ENCODE measurements at places on chromosomes 2 and 18. TPM values are rescaled to one million over a fixed set of nuclear protein-coding genes. Genes with fewer than 3 reads are reported as not detected.

CD207 gene
- not detected for total RNA-seq

- no peak for DNase-seq
These were observed 12.5 kb downstream of the TTLL4 start for GRCh38 chr2:218722876-218723785.

DUSP2 gene
- 2.3 TPM for total RNA-seq

DNA sequence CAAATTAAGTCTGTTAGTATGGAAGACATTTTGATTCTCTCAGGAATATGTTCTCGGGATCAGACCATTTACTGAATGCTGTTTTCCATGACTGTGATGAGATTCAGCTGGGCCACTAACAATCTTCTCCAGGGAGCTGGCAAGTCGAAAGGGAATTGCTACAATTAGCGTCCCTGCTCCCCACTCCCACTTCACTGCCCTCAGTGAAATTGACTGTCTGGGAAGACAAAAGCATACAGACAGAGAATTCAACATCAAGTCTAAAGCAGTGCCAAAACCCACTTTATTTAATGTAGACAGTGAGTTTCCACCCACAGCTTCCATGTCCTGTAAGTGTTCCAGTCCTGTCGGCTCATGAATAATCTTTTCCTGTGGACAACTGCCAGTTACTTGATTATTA lies 34.0 kb upstream of the COL3A1 start:
- no peak for DNase-seq

- peak; percentile 41 for DNase-seq
These were observed at the start of gene KYNU for GRCh38 chr2:142877216-142877838. TSS of gene KYNU (plus strand) at chr2:142877664. CDS start at chr2:142885368, 7,704 bp downstream.

GRCh38 chr2:158131919-158132566 lies 30.4 kb downstream of the UPP2 start:
- no peak for DNase-seq

- no peak for DNase-seq
These were observed 94.9 kb downstream of the TWIST2 start for GRCh38 chr2:238942726-238943300.

FLACC1 gene
- total RNA-seq = 0.64 TPM

DNA sequence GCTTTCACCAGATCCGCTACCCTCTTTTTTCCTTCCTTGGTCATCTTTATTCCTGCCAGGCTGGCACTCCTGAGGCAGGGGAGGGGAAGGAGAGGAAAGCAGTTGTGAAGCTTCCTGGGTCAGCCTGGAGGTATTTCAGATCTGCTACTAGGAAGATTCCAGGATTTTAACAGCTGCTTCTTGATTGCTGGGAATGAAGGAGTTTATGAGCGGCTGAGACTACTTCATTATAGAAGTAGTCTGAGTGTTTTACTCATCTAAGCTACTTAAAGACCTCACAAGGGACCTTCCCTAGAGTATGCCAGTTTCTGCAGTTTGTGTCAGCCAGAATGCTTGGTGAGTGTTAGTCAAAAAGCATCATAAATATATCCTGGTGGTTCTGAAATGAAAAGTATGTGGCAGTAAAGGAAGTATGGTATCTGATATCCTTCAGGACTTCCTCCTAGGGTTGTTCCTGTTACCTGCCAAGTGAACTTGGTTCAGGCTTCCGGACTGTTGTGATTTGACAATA lies 1.9 kb downstream of the TANC1 start:
- peak; percentile 76 for DNase-seq

GRCh38 chr18:55893948-55894347 lies 306.0 kb upstream of the TCF4 start:
- no peak for DNase-seq

DNA sequence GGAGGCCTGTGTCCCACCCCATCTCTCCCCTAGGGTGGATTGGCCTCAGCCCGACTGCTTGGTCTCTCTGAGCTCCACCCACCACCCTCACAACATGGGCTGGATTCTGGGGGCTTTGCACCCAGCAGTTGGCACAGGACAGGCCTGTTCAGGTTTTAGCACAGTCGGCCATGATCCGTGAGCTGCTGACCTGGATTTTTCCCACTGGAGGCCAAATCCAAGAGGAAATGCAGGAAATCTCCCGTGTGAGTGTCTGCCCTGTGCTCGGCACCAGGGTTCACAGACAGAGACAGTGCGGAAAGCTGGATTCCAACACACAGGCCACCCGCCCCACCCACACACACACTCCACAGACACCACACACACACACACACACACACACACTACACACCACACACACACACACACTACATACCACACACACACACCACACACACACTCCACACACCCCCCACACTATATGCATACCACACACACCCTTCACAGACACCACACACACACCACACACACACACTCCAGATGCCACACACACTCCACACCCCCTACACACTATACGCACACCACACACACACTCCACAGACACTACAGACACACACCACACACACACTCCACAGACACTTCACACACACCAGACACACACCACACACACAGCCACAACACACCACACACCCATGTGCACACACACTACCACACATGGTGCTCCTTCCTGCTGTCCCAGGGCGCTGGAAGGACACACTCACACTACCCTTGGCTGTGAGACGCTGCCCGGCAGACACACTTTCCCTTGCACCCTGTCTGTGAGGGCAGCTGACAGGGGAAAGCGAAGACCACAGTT lies 14.1 kb downstream of the MBP start:
- no peak for DNase-seq

HJURP gene
- 27.2 TPM for total RNA-seq
